ENCODE measurements at places on chromosomes 16 and 17.

- no peak for DNase-seq
Observed at GRCh38 chr17:77961741-77962140, 3.2 kb downstream of the TNRC6C start.

DNA sequence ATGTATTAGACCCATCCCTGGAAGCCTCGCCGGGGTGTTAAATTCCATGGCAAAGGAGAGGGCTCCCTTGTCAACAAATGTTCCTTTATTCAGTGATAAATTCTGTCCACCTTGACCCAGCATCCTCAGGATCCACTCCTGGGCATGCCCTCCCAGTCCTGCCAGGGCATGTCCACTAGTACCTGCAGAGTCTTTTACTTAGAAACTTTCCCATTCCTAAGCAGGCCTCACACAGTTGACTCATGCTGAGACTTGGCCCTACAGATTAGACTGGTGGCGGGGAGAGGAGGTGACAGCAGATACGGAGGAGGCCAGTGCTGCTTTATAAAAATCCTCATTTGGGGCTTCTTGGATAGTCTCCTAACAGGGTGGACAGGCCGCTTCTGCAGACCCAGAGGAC is 88.8 kb downstream of the CYLD start:
- DNase-seq = no peak

DNA sequence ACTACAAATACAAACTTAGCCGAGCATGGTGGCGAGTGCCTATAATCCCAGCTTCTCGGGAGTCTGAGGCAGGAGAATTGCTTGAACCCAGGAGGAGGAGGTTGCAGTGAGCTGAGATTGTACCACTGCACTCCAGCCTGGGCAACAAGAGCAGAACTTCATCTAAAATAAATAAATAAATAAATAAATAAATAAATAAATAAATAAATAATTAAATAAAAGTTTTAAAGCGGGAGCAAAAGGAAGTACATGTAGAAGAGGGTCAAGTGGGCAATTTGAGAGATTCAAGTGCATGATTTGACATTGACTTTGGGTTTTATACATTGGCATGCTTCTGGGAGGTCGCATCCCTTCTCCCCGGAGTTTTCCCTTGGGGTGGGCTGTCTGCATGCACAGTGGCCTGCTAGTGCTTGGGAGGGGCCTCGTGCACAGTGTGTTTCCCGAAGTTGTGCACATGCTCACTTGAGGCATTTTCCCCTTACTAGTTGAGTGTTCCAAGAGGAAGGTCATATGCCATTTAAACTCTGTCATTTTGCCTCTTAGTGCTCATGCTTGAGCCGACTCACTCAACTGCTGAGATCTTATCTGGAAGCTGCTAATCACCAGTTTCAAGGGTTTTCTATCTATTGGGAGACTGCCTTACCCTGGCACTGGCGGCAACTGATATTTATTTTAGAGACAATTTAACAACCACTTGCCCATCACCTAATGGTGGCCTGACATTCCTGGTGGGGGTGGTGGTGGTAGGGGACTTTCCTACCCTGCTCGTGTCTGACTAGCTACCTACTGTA is 193.2 kb upstream of the MPHOSPH6 start:
- DNase-seq = no peak

GRCh38 chr17:68255731-68256538 is 8.1 kb downstream of the AMZ2 start:
- peak; percentile 40 for DNase-seq

- peak; percentile 37 for DNase-seq
Observed at GRCh38 chr16:79599256-79599836, 1.2 kb downstream of the MAF start.

- no peak for DNase-seq
Observed at GRCh38 chr16:51154271-51155171, 3.5 kb upstream of the SALL1 start.

- DNase-seq = peak; percentile 47
Observed at GRCh38 chr17:80785477-80786178, 206.0 kb upstream of the CHMP6 start.

- DNase-seq = no peak
Observed at GRCh38 chr16:450385-450784, 24.9 kb downstream of the RAB11FIP3 start.

DNA sequence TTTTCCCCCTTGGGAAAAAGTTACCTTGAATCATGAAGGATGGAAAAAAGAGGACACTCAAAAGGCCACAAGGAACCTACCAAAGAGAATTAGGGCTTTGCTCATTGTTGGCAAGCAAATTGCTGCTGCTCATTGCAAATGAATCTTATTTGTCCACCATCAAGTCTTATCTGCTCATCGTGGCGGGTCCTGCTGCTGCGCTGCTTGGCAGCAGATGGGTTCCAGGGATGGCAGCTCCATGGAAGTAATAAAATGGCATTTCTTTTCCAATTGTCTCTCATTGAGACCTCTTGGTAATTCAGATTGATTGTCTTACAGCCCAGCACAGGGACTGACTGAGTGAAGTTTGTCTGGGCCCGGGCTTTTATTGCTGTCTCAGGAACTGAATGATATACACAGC is 118.7 kb downstream of the MRM1 start:
- no peak for DNase-seq

DNA sequence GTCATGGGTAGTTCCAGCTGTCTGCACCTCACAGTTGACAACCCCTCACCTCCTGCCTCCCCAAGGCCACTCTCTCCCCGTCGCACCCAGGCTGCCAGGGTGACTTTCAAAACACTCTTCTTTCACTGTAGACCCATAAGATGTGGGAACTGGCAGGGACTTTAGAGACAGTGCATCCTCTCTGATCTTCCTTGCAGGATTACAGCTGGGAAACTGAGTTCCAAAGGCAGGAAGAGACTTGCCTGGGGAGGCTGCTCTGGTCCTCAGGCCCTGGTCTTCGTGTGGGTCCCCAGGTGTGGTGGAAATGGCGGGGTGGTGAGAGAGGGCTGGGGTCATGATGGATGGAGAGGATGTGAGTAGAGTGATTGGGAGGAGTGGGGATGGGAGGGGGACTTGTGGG is 21.9 kb upstream of the NKD1 start:
- no peak for DNase-seq

- no peak for DNase-seq
Observed at GRCh38 chr17:79622776-79623175, 11.9 kb upstream of the RBFOX3 start.

DNA sequence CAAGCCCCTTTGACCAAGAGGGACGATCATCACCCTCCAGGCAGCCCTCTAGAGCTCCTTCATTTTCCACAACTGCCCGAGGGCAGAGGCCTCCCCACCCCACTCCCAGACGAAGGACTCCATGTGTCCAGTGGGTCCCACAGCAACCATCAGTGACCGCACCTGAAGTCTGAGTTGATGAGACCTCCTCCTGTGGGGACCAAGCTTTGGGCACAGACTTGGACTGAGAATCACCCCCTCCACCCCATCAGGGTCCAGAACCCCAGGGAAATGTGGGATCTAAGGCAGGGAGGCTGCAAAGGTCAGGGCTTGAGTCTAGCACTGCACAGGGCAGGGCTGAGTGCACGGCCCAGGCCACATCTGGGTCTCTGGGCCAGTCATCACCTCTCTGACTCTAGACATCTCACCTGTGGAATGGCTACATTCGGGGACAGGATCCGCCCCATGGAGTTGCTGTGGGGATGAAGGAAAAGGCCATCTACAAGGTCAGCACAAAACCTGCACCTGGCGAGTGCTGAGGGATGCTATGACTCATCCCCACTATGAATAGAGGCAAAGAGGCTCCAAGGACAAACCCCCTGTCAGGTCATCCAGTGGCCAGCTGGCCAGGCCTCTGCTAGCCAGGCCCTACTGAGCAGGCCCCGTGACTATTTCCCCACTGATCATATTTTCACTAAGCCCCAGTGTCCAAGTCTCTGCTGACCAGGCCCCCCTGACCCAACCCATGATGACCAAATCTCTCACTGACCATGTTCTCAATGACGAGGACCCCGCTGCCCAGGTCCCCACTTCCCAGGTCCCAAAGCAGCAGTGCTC is 38.4 kb downstream of the TNFRSF13B start:
- no peak for DNase-seq

- DNase-seq = peak; percentile 73
Observed at GRCh38 chr16:81567987-81568748, 123.6 kb downstream of the CMIP start.

- DNase-seq = no peak
Observed at GRCh38 chr17:70564006-70564620, 394.8 kb downstream of the KCNJ2 start.

DNA sequence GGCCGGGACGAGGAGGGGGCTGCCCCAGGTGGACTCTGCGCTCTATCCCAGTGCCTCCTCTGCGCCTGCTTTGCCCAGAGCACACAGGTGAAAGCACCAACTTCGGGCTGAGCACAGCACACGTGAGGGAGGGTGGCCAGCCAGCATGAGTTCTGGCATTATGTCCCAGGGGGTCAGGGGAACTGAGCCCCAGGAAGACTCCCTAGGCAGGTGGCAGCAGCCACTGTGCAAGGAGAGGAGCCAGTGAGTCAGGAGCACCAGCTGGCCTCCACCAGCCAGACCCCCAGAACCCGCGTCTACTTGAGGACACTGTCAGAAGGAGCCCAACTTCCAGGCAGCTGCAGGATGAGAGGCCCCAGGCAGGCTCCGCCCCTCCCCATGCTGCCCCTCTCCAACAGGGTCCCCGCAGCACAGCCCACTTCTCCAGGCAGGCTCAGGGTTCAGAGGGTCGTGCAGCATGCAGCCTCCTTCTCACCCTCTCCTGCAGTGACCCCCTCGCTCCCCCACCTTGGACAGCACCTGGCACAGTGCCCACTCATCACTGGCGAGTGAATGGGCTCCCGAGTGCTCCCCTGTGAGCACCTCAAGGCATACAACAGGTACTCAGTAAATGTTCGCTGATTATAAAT is 44.2 kb upstream of the RASD1 start:
- no peak for DNase-seq

DNA sequence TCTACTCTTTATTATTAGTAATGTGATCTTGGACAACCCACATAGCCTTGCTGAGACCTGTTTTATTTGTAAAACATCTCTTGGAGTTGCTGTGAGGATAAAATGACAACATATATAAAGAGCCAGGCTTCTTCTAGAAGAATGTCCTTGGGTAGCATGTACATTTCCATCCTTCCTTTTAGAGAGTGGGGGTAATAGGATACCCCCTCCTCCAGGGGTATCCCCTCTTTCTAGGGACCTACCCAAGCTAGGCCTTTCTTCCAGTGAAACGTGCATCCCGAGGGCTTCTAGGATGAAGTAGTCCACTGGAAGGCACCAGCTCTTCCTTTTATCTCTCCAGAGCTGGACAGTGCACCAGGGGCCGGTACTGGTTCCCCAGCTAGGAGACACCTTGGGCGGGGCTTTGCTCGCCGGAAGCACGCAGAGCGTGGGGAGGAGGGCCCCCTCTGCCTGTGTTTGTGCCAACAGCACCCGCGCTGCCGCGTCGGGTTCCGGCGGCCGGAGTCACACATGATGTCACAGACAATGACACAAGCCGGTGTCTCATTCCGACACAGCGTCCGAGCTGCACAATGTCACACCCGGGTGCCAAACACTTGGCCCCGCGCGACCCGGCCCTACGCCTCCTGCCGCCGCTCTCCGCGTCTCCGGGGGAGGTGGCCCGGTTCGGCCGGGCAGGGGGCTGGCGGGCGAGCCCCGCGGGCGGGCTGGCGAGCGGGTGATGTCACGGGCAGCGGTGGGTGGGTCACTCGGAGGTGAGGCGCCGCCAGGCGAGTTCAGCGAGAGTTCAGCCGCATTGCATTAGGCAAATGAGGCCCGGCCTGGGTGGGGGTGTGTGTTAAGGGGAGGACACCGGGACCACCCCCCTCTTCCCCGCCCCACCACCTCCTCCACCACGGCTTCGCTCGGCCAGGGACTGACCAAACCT is 23.4 kb downstream of the GJD3 start:
- peak; percentile 85 for DNase-seq

DNA sequence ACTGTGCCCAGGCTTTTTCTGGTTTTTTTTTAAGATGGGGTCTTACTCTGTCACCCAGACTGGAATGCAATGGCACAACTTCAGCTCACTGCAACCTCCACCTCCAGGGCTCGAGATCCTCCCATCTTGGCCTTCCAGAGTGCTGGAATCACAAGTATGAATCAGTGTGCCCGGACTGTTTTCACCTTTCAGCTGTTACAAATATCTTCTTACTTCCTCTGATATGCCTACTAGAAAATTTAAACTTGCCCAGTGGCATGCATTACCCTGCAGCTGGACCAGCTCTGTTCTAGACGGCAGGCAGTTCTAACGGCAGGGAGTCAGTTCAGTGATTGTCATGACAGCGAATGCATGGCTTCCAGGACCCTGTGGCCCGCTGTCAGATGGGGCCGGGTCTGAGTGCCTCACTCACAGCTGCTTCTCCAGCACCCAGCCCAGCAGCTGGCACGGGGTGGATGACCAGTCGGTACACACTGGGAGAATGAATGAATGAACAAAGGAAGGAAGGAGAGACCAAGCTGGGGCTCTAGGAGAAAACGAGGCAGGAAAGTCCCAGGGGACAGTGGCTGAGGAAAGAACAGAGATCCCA is 28.0 kb upstream of the LITAF start:
- DNase-seq = no peak

GRCh38 chr17:80430446-80431245 is 15.7 kb downstream of the ENDOV start:
- no peak for DNase-seq

DNA sequence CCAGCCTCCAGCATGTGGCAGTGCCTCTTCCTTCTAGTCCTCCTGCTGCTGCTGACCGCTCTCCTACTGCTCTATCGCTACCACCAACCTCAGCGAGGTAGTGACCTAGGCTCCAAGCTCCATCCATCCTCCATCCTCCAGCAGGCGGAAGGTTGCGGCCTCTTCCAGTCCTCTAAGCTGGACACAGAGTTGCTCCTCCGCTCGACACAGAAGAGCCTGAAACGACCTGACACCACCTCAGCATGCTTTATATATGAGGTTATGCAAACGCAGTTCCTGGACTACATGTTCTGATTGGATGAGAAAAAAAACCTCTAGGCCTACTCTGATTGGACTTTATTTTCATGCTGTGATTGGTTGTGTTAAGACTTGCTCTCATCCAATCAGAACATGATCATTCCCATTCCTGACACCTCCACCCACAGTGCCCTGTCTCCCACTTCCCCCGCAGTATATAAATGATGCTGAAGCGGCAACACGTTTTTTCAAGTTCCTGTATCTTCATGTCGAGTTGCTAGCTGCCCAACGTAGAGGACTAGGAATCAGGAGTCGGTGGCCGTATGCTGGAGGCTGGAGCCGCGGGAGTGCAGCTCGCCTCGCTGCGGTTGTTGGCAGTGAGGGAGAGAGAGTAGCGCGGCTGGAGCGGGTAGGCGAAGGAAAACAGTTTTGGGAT is 398.1 kb downstream of the KCNJ18 start:
- no peak for DNase-seq

DNA sequence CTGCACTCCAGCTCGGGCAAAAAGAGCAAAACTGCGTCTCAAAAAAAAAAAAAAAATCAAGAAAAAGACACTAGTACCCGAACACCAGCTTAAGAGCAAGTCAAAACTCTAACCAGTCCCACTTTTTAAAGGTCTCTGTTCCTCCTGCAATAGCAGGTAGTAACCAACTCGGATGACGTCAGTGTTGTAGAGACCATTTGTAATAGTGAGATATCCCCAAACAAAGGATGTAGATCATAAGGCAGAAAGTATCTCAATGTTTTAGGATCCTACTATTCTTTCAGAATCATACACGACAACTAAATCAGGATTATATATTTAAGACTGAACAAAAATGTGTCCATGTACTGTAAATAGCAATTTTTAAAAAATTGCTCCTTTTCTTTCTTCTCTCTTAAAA is 2.4 kb downstream of the JPT1 start:
- no peak for DNase-seq

Measured in activated naive CD4-positive, alpha-beta T cell treated with Interleukin-2 at 50 U/mL for 16 hours (primary cell).